ENCODE measurements at places on chromosomes 6 and 20.

DNA sequence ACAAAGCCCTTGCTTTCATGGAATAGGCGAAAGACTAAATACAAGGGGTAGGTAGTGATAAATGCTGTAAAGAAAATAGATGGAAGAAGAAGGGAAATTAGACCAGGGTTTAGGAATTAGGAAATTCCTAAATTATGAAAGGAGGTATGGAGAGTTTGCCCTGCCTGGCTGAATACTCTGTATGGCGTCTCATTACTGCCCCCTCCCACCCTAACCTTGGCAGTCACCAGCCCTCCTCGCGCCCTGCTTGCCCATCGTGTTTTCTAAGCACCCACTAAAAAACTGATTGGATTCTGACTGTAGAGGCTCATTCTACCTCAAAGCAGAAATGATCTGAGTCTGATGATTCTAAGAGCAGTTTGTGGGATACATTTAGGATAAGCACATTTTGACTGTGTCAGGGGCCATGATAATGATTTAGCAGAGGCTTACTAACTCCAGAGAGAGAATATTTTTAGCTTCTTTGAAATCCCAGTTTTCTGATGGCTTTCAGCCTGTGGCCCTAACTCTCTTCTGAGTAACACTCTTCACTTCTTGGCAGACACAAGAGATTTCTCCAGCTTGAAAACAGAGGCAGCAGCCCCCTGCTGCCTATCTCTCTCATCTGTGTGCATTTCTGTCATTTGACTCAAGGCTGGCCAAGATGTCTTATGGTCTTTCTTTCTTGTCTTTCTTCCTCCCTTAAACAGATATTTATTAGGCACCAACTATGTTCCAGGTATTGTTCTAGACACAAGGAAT is 1.4 kb upstream of the CHD6 start:
- no peak for DNase-seq

GRCh38 chr20:10798811-10799210 is 125.0 kb upstream of the JAG1 start:
- no peak for DNase-seq

GRCh38 chr6:44211284-44211683 is 5.4 kb upstream of the MYMX start:
- DNase-seq = no peak

DNA sequence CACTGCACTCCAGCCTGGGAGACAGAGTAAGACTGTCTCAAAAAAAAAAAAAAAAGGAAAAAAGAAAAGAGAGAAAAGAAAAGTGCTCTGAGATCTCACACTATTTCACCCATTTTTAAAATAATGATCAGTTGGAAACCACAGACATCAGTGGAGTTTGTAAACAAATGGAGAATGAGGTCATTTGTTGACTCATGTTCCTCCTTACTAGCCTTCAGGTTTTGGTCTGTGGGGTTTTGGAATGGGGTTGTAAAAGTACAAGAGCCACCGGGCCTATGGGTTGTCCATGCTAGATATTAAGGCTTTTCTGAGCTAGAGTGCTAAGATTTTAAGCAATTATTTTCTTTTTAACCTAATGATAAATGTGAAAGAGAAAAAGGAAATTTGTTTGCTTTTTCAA is 104.4 kb upstream of the PRL start:
- no peak for DNase-seq

- DNase-seq = no peak
These were observed 27.1 kb upstream of the BEND6 start for GRCh38 chr6:56927538-56928453.

GRCh38 chr6:13413900-13414555 is 73.4 kb downstream of the GFOD1 start:
- DNase-seq = peak; percentile 29
